NCI-H1436 (cell line): ENCODE measurements at places on chromosomes 6 and 20.

DNA sequence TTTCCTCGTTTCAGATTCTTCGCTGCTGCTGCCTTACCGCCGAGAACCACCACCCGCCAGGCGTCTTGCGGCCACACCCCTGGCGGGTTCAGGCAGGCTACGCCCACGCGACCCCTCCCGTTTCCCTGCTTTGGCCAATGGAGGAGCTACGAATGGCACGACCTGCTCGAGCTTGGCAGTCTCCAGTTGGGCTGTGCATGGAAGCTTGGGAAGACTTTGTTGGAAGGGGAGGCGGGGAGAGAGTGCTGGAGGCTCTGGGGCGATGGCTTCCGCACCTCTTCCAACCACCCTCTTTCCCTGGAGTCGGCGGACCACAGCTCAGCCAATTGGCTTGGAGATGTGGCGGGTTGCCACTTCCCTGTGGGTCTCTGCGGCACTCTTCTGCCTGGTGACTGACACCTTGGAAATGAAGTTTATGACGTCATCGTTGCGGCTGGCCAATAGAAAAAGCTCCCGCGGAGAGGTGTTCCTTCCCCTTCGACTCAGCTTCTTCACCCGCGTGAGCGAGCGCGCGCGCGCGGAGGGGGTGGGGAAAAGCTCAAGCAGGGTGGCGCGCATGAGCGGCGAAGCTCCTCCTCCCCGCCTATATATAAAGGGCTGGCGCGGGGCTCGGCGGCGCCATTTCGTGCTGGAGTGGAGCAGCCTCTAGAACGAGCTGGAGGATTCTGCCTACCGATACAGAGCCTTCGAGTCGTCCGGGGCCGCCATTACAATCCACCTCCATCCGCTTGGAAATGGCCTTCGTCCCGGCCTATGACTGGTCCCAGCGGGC lies 3.4 kb downstream of the BRD2 start:
- peak; percentile 99 for DNase-seq

- DNase-seq = no peak
These were observed 7.6 kb upstream of the ADGRF4 start for GRCh38 chr6:47690791-47691190.

DNA sequence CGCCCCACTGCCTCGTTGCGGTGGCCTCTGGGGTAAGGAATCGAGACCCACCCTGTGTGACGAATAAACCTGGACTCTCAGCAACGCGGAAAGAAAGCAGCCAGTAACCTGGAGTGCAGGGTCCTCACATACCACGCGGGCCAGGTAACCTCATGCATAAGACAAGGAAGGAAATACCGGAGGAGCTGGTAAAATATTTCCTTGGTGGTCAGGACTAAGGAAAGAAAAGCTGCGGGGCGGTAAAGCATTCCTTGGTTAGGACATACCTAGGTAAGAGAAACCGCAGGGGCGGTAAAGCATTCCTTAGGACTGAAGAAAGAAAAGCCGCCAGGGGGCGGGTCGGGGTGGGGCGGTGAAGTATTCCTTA lies 80.7 kb downstream of the SYTL3 start:
- DNase-seq = no peak

DNA sequence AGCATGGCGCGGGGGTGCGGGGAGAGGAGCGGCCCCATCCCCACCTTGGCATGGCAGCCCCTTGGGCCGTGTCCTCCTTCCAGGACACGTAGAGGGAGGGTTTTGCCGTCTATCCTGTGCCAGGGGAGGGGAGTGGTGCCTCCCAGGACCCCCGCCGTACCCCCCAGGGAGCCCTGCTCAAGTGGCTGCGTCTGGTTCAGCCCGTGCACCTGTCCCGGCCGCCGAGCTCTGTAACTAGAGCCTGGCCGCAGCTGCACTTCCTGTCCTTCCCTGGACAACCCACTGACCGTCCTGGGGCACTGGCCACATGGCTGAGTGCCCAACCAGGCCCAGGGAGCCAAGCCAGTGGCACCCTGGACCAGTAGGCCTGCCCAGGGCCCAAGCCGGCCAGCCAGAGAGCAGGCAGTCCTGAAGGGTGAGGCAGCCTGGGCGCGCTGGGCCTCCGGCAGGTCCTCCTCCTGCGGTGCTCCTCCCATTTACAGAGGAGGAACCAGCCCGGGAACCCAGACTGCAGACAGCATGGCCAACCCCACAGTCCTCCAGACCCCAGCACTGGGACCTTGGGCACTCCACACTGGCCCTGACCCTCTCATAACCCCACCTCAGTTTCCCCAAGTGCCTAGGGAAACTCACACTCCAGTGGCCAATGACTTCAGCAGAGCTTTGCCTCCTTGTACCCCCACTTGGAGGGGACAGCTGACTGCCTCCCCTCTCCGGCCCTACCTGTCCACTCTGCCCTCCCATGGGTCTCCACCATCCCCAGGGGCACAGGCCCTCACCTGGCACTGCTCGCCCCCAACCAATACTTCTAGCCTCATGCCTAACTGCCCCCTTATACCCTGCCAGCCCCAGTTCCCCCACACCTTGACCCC lies 8.7 kb downstream of the LAMA5 start:
- DNase-seq = no peak

GRCh38 chr6:82612475-82613039 lies 248.9 kb downstream of the TPBG start:
- DNase-seq = peak; percentile 19

DNA sequence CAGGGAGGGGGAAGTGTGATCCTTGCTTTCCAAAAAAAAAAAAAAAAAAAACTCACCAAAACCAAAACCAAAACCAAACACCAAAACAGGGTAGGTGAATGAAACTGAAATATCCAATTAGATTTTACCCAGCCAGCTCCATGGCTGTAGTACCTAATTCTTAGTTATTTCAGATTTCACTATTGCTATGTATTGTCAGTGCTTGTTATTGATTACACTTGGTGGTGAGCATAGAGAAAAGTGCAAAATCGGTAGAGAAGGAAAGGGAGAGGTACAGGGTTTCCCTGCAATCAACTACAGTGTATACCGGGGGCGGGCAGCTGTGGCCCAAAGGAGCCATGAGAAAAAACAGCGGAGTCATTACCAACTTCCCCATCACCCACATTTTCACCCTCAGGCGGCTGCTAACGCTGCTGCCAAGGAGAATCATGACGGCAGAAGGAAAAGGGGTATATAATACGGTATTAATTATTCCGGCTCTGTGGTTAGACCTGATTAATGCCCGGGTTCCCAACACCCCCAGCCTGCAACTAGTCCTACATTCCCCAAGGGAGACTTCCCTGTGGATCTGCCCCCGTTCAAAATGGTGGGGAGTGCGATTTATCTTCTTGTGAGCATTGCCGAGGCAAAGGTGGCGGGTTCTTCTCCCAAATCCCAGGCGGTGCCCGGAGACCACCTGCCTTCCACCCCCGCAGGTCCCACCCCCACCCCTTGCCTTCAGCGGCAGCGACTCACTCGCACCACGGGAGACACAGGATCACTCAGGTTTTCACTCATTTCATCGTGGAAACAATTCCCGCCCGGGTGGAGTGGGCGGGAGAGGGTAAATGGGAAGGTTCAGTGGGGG lies at the start of gene C6orf62:
TSS of gene C6orf62 (minus strand) at position 30 of the 847 bp plus-strand sequence. CDS start 486 bp downstream, outside the sequence.
- peak; percentile 39 for DNase-seq

- peak; percentile 38 for DNase-seq
These were observed 100.0 kb downstream of the NOL4L start for GRCh38 chr20:32484958-32485769.

DNA sequence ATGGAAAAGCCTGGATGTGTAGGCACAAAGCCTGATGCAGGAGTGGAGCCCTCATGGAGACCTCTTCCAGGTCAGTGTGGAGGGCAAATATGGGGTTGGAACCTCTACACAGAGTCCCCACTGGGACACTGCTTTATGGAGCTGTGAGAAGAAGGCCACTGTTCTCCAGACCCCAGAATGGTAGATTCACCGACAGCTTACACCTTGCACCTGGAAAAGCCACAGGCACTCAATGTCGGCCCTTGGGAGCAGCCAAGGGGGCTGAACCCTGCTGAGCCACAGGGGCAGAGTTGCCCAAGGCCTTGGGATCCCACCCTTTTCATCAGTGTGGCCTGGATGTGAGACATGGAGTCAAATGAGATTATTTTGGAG lies 24.9 kb downstream of the NCR2 start:
- no peak for DNase-seq

GRCh38 chr20:17315407-17316231 lies 88.8 kb downstream of the PCSK2 start:
- no peak for DNase-seq

GRCh38 chr6:44495036-44495901 lies 107.8 kb downstream of the CDC5L start:
- no peak for DNase-seq

- no peak for DNase-seq
These were observed 362.0 kb upstream of the CITED2 start for GRCh38 chr6:139736325-139736906.

- no peak for DNase-seq
These were observed 400 bp upstream of the SMAP1 start for GRCh38 chr6:70667256-70667710.

DNA sequence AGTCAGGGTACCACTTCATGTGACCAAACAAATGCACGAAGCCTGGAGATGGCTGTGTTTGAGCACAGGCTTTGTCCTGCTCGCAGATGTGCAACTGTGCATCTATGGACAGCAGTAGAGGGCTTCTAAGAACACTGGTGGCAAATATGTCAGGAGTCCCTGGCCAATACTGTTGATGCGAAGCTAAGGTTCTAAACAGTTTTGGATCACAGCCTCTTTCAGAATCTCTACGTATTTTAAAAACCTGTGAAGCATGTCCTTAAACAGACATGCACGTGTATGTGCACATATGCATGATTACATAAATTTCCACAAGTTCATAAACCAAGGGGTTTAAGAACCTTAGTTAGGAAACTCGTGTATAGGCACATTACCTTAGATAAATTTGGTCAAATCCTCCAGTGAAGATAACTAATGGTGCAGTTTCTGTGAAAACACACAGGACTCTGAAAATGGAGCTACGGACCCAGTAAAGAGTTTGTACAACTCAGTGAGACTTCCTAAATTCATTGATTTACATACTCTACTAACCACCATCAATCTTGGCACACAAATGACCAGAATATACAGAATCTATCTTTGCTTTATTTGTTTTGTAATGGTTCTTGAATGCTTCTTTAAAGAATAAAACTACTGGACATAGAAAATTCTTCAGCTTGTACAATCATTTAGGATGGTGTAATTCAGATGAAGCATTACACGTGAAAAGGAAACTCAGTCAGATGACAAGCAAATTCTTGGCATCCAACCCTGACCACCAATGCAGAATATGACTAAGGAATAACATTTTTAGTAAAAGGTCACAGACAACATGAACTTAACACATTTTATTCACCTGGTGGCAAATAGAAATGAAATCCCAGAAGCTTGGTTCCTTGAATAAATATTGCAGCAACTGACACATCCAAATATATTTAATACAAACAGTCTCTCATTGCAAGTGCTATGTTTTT lies 27.4 kb downstream of the KCNQ5 start:
- no peak for DNase-seq

DNA sequence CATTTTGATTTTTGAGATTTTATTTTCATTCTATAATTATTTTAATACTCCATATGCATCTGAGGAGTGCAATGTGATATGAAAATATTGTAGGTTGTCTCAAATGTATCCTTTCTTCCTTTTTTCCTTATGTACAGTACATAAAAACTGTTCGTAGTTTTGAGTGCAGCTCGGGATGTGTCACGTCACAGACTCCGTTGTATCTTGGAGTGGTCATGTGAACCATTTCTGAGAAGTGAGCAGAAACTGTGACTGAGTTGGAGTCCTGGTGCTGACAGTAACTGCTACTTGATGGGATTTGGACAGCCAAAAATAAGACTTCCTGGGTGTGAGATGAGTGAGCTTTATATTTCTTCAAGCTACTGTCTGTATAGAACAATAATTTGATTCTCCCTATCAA lies 761.4 kb upstream of the MAN1A1 start:
- no peak for DNase-seq

GRCh38 chr6:34792605-34793500 lies 970 bp downstream of the BLTP3A start:
- DNase-seq = no peak

- no peak for DNase-seq
These were observed 263.2 kb upstream of the PLN start for GRCh38 chr6:118284736-118285360.

DNA sequence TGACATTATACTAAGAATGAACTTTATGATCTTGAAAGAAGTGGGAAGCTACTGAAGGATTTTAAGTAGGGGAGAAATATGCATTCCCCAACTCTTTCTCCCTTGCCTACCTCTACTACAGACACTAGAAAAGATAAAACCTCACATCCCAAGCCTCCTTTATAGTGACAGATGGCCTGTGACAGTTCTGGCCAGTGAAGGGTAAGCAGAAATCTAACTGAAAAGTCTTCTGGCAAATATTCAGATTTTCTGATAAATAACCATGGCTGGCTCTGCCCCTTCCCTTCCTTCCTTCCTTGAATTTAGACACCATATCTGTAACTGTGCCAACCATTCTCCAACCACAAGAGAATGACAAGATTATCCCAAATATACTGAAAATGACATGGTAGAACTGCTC lies 10.2 kb upstream of the BEND6 start:
- DNase-seq = no peak

- no peak for DNase-seq
These were observed 620.5 kb downstream of the DOK5 start for GRCh38 chr20:55095745-55096400.

- no peak for DNase-seq
These were observed 23.7 kb downstream of the CDYL start for GRCh38 chr6:4799912-4800311.
